Fibroblast of skin of right biceps (primary cell): ENCODE measurements at places on chromosomes 6 and 20.
A peak's percentile ranks its signal among the peaks of the same experiment; 100 is the strongest.

DNA sequence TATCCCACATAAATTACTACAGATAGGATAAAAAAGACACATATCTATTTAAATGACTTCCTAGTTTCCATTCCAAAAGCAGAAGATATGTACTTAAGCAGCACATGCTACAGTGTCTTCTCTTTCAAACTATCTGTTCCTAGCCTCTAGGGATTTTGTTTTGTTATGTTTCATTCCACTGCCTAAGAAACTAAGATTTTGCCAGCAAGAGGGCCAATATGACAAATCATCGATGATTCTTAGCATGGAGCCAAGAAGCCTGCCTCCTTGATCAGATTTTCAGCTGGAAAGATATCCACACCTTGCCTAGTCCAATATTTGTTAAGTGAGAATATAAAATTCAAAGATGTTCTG is 7.0 kb downstream of the SNX5 start:
- no peak for DNase-seq

GRCh38 chr6:26295691-26296555 is 69.1 kb upstream of the BTN3A2 start:
- DNase-seq = peak; percentile 80

DNA sequence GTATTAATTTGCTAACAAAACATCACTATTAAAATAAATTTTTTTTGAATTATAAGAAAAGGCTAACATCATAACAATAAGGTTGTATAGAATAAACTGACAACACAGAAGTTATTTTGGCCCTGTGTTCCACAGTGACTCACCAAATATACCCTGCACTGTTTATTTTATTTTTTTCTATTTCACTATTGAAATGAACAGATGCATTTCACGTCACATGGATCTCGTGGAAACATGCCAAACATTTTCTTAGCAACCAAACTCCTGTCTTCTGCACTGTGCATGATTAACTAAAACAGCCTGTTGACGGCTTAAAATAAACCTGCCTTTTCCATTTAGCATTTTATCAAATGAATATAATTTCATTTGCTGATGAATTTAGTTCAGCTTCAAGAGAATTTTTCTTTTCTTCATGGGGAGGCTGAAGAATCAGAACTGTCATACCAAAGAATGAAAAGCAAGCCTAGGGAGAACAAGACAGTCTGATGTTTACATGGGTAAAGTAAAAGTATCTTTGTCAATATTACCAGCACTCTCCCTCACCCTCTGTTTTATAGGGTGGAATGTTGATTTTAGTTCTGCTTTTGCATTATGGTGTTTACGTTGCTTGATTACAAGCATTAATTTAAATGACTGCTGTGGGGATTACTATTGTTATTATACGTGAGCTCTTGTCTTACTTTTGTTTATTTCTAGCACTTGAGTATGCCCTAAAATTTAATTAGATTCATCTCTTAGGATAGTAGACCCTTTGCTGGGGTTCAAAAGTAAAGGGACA is 115.3 kb downstream of the LCA5 start:
- peak; percentile 84 for DNase-seq

- peak; percentile 33 for DNase-seq
Observed at GRCh38 chr6:47485491-47486135, 8.0 kb downstream of the CD2AP start.

DNA sequence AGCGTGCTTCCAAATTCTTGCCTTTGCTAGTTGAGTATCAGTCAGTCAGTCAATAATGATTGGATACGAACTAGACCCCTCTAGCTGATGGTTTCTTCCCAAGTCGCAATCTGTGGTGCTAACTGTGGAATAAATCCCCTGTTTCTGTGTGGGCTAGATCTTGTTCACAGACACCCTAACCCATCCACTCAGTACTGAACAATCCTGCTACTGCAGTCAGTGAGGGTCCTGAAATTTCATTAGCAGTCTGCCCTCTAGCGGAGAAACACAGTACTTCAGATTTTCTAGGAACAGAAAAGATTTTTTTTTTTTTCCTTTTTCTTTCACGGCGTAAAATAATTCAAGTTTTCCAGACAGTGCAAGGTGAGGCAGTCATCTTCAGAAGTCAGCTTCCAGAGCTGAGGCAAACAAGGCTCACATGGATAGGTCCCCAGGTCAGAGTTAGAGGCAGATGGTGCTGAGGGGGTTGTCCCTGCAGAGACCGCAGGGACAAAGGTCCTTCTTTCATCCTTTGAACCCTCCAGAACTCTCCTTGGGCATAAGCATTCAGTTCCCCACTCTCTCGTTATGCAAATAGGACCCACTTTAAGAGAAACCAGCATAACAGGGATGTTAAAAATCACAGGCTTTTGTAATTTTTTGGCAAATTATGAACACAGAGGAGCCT is 119.6 kb downstream of the SCML4 start:
- DNase-seq = peak; percentile 66

GRCh38 chr6:159578629-159579028 is 114.4 kb downstream of the SOD2 start:
- no peak for DNase-seq

DNA sequence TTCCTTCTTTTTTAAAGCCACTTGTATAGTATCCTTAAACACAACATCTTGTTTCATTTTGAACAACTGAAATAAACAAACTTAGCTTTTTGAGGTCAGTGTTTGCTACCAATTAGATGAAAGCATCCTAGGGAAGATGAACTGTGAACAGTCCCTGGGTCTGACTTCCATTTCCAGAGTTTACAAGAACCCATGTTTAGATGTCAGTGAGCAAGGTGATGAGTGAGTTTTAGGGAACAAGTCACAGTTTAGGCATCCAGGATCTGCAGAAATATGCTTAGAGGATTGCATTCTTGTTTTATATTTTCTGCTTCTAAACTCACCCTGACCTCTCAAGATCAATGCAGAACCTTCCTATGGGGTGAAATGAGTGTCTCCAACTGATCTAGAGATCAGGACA is 3.0 kb downstream of the ZC2HC1B start:
- peak; percentile 21 for DNase-seq

DNA sequence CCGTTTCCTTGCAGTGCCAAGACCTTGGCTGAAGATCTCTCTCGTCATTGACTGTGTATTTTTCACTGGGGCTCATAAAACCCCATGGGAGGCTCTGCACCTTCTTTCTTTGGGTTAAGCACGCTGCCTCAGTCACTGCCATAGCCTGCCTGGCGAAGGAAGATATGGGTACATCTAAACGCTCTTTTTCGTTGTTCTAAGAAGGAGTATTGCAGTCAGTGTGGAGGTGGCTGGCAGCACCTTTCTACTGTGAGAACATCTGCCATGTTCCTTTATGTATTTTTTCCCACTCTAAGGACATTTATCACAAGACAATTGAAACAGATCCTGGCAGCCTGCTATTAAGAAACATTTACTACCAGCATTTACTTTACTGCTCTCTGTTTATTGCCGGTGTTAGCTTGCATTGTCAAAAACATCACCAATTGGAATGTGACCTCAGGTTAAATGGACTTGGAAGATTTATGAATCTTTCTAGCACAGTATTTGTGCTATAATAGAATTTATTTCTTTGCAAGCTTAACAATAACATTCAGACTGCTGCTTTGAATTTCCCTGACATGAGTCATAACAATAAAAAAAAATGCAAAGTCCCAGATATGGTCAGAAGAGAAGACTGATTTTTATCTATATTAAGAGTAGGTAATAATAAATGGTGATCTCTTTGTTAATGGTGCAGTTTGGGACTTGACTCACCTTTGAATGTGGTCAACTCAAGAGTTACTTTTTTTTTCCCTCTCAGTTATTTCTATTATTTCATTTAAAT is 62.2 kb upstream of the CLDN20 start:
- DNase-seq = peak; percentile 92

GRCh38 chr6:8539453-8539852 is 104.1 kb upstream of the SLC35B3 start:
- no peak for DNase-seq

GRCh38 chr6:34374069-34374468 is 18.4 kb downstream of the NUDT3 start:
- no peak for DNase-seq

GRCh38 chr6:62283365-62283764 is 2.7 kb downstream of the KHDRBS2 start:
- no peak for DNase-seq

GRCh38 chr6:131597446-131597845 is 24.4 kb downstream of the ARG1 start:
- no peak for DNase-seq

DNA sequence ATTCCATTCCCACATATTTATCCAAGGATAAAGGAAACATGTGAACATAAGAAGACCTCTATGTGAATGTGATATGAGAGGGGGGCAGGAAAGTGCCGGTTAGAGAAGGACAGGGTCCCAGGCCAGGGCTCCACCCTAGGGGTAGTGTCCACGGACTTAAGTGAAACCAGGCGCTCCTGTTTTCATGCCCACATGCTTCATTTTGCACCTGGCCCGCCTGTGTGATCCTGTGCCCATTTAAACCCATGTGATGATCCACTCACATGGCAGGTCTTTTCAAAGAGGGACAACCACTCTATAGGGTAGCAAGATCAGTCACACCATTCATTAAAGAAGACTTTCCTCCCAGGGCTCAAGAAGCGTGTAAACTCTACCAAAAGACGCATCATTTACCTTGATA is 865.3 kb upstream of the GJE1 start:
- no peak for DNase-seq

GRCh38 chr6:37548067-37548674 is 48.5 kb upstream of the CCDC167 start:
- no peak for DNase-seq

GRCh38 chr6:46947497-46947896 is 25.8 kb upstream of the ADGRF5 start:
- DNase-seq = no peak

- DNase-seq = no peak
Observed at GRCh38 chr6:1871724-1872315, 262.1 kb downstream of the FOXC1 start.

DNA sequence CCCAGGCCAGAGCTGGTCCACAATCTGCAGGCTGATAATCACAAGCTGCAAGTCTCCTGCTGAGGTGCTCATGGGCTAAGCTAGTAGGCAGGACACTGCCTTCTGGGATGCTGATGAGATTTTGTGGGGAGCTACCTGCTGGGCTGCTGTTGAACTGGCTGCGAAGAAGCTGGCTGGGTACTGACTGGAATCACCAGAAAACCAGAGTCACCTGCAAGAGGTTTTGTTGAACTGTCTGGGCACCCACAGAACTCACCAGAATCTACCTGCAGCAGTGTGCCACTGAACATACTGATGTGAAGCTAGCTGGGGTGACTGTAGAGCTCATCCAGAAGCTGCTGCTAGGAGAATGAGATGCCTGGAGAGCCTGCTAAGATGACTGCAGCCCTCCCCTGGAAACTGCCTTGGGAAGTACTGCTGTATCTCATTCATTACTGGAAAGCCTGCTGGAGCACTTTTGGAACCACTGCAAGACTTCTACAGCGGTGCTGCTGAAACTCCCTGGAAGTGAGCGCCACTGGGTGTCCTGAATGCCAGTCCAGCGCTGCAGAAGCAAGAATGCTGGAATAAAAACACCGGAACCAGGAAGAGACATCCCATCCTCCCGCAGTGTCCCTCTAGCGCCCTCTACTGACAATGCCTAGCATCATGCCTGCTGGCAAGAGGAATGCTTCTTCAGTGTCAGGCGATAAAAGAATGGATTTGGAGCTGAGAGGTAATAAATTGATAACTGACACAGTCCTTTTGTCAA is 64.9 kb upstream of the ARHGAP18 start:
- peak; percentile 79 for DNase-seq

DNA sequence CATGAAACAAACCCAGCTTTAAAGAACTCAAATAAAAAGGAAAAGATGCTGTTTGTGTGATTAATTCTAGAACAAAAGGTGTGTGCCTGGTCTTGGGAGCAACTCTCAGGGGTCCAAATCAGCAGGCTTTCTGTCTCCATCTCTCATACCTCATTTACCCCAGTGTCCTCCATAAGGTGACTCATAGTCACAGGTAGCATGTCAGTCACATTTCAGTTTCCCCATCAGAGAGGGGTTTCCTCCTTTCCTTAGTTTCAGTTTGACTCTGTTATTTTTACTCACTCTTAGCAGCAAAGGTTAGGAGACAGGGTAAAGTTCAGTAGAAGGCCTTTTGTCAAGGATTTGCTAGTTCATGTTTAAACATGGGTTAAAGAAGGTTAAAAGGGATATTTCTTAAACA is 46.2 kb downstream of the OGFRL1 start:
- DNase-seq = no peak

DNA sequence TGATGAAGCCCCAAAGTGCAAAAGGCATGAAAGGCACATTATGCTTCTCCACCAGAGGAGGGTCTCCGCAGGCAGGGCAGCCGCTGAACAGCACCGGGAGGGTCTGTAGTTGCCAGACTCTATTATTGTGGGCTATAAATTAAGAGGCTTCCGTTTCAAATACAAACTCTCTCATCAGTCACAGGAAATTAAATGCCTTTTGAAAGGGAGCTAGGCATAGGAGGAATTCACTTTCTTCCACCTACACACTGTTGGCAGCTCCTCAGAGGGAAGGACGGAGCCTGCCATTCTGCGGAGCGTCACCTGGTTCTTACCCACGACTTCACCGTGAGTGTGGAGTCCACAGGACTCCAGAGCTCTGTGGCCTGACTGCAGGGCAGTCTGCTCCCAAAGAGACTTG is 140.8 kb upstream of the AGPAT4 start:
- no peak for DNase-seq

DNA sequence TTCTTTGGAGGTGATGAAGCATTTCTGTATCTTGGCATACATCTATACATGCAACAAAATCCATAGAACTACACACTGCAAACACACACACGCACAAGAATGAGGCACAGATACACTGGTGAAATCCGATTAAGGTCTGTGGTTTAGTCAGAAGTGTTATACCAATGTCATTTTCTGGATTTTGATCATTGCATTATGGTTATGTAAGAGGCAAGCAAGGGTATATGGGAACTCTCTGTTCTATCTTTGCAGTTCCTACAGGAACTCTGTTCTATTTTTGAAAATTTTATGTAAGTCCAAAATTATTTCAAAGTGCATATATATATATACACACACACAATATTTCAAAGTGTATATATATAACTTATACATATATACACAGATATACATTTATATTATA is 101.7 kb downstream of the SYNDIG1 start:
- no peak for DNase-seq

- peak; percentile 85 for DNase-seq
Observed at GRCh38 chr6:113879186-113880096, 22.3 kb downstream of the MARCKS start.

DNA sequence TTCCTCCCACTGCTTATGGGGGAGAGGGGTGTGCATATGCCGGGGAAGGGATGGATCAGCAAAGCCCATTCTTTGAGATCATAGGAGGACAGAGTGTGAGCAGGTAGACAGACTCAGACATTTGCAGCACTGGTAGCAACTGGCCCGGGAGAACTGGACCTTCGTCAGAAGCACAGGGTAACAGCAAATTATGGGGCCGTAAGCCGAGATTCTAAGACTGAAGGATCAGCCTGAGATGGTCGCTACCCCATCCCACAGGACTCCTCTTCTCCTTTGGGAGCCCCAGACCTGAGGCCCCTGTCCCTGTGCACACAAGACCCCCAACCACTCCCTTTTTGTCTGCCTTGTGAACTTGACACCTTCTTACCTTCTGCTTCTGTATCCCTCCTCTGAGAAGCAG is 106.5 kb downstream of the TOX2 start:
- DNase-seq = no peak

GRCh38 chr6:138719744-138720143 is 53.8 kb upstream of the CCDC28A start:
- DNase-seq = no peak
